ENCODE measurements at places on chromosomes 11 and 22.

DNA sequence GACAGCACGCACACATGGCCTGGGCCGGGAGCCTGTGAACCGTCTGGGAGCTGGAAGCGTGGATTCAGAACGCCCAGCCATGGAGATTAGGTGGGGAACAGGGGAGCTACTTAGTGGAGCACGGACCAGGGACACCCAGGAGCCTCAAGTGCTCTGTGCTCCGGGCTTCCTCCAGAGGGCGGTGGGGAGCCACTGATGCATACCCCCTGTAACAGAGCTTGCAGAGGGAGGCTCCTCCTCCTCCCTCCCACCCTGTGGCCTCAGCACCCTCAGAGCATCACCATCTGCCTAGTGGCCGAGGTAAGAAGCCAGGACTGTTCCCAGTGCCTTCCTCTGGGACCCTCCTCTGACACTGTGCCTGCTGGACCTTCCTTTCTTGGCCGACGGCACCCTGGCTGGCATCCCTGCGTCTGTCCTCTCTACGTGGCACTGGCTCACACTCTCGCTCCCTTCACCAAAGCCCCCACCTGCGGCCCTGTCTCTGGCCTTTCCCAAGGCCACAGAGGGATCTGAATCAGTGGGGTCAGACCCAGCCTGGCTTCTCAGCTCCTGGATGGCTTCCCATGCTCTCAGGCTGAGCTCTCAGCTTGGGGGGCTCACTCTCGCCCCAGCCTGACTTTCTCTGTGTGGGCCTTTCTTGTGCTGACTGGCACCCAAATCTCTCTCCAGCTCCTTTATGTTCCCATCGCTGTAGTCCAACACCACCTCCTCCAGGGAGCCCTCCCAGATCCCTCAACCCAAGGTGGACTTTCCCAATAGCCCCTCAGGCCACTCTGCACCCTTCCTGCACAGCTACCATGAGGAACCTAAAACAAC lies 780.9 kb downstream of the BRD1 start:
- DNase-seq, result no peak

- no peak for DNase-seq
These were observed 870.3 kb upstream of the CHORDC1 start for GRCh38 chr11:91093141-91093540.

- no peak for DNase-seq
These were observed 52.3 kb downstream of the BARX2 start for GRCh38 chr11:129427816-129428406.

DNA sequence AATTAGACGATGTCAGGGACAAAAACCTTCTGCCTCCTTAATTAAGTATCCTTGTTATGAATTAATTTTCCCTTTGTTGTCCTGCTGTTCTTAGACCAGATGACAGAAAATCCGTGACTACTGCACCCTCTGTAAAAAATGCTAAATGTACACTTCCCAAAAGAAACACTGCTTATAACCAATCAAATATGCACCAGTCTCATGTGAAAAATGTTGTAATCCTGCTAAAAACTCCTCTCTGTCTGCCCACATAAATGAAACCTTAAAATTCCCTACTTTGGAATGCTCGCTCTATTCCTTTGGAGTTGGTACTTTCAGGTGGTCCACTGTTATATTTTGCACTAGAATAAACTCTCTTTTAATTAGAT lies 366.8 kb upstream of the CCDC179 start:
- no peak for DNase-seq

- no peak for DNase-seq
These were observed 1955.1 kb upstream of the RAG2 start for GRCh38 chr11:38553148-38553547.
